Stimulated activated CD8-positive, alpha-beta memory T cell treated with anti-CD3 and anti-CD28 coated beads, Interleukin-7, amount 100 ng/mL, for 4 hours (primary cell): ENCODE measurements at places on chromosomes 11 and 22.

- DNase-seq = no peak
Measured at GRCh38 chr11:19961225-19961624, 199.1 kb downstream of the DBX1 start.

GRCh38 chr11:18145025-18145424 is 12.7 kb downstream of the MRGPRX3 start:
- DNase-seq = no peak

DNA sequence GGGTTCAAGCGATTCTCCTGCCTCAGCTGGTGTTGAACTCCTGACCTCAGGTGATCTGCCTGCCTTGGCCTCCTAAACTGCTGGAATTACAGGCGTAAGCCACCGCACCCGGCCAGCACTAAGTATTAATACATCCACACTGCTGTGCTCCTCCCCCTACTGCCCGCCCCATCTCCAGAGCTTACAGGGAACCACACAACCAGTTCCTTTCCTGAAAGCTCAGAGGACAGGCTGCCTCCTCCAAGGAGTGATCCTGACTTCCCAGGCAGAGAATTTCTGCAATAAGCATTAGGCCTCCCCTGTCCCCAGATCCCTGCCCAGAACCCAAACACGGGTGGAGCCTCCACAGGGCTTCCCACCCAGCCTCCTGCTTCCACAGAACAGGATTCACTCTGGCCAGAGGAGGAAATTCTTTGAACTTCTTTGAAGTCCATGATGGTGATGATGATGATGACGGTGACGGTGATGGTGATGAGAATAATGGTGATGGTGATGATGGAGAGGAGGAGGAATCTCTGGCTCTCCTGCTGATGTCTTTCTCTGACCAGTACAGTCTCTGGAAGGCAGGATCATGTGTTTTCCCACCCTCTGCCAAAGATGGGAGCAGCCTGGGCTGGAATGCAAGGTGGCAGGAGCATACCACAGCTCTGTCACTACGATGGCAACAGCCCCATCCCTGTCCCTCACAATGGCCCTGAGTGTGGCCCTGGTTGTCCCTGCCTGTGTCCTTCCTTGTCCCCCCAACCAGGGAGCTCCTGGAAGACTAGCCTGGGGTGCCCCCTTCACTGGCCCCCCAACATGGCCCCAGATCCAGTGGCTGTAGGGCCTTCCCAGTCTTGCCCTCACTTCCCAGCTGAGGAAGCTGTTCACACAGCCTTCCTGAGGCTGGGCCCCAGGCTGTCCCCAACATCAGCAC is 33.5 kb upstream of the CSNK1E start:
- DNase-seq = no peak

DNA sequence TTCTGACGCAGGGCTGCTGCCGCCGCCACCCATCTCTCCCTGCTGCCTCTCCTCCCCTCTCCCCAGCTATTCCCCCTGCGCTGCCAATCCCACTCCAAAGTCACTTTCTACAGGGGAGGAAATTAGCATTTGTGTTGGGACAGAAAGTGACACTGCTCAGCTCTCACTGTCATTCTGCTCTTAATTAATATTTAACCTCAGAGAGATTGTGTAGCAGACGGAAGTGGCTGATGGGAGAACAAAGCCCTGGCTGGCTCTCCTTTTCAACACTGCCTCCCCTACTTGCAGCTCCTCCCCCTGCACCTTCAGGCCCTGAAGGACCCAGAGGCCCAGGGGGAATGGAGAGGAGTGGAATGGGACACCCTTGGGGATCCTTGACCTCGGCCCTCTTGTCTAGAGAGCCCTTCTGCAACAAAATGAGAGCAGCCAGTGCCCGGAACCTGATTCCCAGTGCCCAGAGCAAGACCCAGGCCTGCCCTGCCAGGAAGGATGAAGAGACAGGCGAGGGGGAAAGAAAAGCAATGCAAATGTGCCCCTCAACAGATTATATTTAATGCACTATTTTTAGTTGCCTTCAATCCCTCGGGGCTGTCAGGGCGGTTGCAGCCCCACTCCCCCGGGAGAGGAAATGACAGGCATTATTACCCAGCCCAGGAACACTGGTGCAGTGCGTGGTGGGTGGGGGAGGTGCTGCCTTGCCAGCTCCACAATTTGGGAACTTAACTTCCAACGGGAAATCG is 14.6 kb upstream of the NRGN start:
- DNase-seq = no peak

DNA sequence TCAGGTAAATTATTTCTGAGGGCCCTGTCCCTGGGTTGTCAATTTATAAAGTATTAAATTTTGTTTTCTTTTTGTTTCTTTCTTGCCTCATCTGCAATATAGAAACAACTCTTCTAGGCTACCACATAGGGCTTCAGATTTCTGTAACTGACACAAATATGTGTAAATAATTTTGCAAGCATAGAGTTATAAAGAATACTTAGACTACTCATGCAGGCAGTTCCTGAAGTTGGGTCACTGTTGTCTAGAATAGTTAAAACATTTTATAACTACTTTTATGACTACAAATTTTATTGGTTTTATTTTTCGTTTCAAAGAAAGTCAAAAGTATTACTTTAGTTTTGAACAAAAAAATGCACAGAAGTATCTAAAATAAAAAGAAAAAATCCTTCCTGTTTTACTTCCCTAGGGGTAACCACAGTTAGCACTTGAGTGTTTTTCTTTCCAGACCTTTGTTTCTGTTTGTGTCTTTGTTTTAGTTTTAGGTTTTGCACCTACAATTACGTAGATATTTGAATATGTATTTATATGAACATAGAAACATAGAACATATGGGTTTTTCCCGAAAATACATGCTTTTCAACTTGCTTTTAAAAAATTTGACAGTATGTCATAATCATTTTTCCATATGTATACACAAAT is 12.4 kb upstream of the TMEM123 start:
- DNase-seq = no peak

DNA sequence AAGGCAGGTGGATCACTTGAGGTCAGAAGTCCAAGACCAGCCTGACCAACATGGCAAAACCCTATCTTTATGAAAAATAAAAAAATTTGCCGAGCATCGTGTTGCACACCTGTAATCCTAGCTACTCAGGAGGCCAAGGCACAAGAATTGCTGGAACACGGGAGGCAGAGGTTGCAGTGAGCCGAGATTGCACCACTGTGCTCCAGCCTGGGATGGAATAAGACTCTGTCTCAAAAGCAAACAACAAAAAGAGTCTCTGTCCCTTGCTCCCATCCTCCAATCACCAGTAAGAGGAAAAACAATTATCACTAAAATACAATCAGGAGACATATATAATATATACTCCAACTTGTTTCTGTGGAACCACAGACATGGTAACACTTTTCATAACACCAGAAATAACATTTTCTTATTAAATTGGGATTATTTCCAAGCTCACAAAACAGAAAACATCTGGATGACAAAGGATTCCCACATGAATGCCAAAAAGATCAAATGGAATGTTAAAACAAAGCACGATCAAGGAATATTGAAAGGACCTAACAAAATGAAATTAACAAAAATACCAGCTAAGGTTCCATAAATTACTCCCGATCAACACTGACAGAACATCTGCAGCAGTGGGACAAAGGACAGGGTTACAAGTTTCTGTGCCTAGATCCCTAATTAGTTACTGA is 15.2 kb downstream of the FCHSD2 start:
- no peak for DNase-seq

- DNase-seq = no peak
Measured at GRCh38 chr11:313304-313786, 495 bp upstream of the IFITM1 start.

GRCh38 chr11:120400564-120401364 is 64.6 kb downstream of the ARHGEF12 start:
- DNase-seq = no peak

DNA sequence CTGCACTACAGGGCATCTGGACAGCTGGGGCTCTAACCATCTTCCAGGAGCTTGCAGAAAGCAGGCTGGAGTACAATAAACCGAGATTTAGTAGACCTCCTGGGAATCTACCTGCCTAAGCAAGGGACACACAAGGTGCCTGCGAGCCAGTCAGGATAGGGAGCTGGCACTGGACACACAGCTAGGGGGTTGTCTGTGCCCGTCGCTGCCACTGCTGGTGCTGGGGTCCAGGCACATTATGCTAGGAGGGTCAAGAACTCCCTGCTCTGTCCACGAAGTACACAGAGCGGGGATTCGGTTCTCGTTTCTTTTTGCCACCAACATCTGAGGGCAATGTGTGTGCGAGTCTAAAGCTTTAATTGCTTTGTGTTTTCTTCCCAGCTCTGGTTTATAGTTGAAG is 4.2 kb downstream of the RIC8A start:
- DNase-seq = no peak

- no peak for DNase-seq
Measured at GRCh38 chr11:111359223-111360149, 19.6 kb downstream of the POU2AF1 start.

DNA sequence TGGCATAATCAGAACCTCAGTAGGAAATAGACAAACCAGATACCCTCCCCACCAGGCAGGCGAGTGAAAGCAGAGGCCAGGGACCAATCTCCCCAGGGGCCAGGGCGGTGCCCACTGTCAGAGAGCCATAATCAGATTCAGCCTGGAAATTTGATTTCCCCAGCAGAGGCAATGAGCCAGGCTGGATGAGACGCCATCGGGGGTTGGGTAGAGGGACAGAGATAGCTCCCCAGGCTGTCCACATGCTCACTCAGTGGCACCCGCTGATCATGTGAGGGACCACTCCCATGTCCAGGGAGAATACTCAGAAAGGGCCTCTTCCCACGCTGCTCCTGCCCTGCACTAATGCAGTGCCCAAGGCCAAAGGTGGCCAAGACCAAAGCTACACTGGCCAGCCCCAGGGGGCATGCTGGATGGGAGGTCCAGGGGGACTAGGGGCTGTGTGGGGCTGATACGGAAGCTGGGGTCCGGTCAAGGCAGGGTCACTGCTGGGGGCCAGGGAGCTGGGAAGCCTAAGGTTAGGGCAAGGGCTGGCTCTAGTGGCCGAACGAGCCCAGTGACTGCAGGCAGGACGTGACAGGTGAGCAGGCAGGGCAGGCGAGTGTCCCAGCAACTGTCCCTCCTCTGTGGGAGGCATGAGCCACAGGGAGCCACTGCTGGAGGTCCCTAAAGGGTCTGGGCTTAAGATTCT is 19.8 kb downstream of the ARVCF start:
- no peak for DNase-seq

- no peak for DNase-seq
Measured at GRCh38 chr11:8959546-8960166, 4.6 kb downstream of the TMEM9B start.

- no peak for DNase-seq
Measured at GRCh38 chr11:123920943-123921342, 18.5 kb upstream of the OR4D5 start.

DNA sequence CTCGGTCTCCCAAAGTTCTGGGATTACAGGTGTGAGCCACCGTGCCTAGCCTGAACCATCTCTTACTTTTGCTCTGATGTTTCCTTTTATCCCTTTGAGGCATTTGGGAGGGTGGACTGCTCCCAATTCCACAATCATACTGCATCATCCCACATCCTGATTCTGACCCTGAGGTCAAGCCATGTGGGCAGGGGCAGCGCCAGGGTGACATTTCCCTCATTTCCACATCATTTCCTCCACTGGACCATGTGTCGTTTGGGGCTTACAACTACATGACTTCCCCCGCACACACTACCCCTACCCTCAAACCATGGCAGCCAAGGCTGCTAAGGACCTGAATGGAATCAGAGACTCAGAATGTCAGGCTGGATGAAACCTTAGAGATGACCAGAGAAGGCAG is 26.4 kb upstream of the ZBTB16 start:
- DNase-seq = no peak

- DNase-seq = no peak
Measured at GRCh38 chr11:70860888-70861287, 391.5 kb downstream of the SHANK2 start.

- DNase-seq = no peak
Measured at GRCh38 chr11:17645190-17645970, 74.0 kb upstream of the MYOD1 start.

- DNase-seq = no peak
Measured at GRCh38 chr11:99020352-99021225, at the start of gene CNTN5. Gene CNTN5, plus strand, starts transcription at chr11:99020949.

GRCh38 chr11:111977146-111978027 is 40.2 kb downstream of the DIXDC1 start:
- DNase-seq = no peak

GRCh38 chr11:1459764-1460395 is 26.7 kb downstream of the MOB2 start:
- no peak for DNase-seq

- DNase-seq = no peak
Measured at GRCh38 chr22:35914665-35915476, 113.8 kb downstream of the RBFOX2 start.

GRCh38 chr11:81959341-81959740 is 774.3 kb downstream of the FAM181B start:
- DNase-seq = no peak

GRCh38 chr11:78832226-78832947 is 257.7 kb upstream of the NARS2 start:
- DNase-seq = no peak

DNA sequence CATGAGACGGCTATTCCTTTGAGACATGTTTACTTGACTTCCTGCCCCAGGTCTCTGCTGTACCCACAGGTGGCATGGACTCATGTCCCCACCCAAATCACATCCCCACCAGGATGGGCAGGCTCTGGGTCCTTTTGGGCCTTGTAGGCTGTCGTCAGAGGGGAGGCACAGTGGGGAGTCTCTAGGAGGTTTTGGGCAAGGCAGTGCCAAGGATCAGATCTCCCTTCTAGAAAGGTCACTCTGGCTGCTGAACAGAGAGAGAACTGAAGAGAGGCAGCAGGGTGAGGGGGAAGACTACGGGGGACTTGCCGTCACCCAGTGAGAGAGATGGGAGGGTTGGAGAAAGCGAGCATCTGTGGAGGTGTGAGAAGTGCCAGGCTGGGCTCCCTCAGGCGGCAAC is 4.6 kb upstream of the KCNQ1OT1 start:
- DNase-seq = no peak
